ENCODE measurements at places on chromosomes 1 and 21.

GRCh38 chr1:203625628-203626019 lies 1.0 kb upstream of the ATP2B4 start:
- DNase-seq = no peak

DNA sequence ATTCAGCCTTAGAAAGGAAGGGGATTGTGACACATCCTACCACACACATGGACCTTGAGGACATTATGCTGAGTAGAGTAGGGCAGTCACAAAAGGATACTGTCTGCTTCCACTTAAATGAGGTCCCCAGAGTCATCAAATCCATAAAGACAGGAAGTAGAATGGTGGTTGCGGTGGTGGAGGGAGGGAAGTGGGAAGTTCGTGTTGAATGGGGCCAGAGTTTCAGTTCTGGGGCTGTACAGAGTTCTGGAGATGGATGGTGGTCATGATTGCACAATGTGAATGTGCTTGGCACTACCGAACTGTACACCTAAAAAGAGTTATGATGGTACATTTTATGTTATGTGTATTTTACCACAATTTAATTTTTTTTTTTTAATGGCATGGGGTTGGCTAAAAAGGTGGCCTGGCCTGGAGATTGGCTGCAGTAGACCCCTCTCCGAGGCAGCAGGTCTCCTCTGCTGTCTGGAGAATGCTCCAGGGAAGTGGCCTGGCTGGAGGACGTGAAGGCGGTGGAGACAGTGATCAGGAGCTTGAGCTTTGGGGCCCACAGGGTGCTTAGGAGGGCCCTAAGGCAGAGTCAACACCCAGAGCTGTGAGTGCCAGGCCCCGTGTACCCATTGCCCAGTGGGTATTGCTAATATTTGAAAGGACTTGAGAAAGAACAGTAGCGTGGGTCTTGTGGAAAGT lies 30.4 kb downstream of the IFNGR2 start:
- no peak for DNase-seq

DNA sequence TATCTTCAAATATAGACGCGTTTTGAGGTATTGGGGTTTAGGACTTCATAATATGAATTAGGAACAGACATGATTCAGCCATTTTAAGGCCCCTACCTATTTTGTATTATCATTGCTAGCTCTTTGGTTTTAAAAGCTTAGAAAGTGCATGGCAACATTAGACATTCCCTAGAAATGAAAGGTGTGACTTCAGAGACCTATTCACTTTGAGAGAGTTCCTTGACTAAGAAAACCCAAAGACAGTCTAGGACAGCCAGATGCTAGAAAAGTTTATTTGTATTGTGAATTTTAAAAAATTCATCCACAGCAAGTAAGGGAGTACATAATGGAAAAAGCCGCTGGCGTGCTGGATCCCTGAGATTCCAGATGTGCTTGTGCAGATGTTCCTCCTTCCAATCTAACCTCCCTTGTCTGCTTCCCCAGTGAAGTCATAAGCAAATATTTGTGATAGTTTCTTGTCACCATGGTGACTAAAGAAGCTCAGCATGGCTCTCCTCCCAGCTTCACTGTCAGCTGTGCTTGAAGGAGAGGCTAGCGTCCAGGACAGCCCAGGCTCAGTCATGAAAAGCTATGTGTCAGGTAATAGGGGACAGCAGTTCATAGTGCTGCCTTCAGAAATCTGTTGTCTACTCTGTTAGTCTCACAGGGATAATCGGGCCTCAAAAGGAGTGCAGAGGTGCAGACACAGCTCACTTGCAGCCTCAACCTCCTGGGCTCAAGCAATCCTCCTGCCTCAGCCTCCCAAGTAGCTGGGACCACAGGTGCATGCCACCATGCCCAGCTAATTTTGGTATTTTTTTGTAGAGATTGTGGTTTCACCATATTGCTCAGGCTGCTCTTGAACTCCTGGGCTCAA lies 34.8 kb downstream of the KPNA6 start:
- no peak for DNase-seq

DNA sequence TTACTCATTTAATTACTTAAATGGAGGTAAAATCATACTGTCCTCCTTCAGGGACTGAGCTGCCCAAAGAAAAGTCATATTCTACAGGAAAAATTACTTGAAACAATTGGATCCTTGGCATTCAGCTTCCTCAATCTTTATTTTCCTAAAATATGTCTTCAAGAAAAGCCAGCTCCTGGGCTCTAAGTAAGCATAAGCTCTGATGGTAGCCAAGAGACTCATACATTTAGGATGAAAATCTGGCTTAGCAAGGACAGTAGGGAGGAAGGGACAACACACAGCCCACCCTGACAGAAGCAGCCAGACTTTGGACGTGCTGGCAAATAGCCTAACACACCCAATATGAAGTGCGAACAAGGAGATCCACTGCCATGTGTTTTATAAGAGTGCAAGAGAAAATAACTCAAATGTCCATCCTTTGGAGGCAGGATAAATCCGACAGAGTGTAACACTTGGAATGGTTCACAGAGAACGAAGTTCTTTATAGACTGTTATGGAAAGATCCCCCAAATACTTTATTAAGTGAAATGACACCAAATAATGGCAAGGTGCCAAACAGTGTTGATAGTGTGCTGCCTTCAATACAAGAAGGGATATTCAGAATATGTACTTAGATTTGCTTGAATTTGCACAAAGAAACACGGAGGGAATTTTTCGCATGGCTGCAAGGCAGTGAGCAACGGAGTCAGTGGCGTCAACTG lies 14.1 kb downstream of the CAPN8 start:
- no peak for DNase-seq

GRCh38 chr1:52629325-52629643 lies 3.7 kb upstream of the SHISAL2A start:
- no peak for DNase-seq

DNA sequence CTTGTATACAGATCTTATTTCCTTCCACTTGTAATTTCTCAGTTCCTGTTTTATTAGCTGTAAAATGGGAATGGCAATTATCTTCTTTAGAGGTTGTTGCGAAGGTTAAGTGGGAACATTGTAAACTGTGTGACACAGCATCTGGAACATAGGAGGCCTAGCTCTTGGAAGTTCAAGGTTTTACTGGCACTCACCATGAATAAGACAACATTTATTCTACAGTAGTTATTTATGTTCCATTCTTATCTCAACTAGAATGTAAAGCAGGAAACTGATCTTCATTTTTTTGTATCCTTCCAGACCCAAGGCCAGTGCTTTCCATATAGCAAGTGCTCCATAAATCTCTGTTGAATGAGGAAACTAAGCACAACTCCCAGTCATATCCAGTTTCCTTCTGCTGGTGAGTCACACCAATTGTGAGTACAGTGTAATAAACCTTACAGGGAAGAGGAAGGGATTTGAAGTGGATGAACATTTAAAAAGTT lies 1.4 kb downstream of the BCL10 start:
- DNase-seq = no peak

DNA sequence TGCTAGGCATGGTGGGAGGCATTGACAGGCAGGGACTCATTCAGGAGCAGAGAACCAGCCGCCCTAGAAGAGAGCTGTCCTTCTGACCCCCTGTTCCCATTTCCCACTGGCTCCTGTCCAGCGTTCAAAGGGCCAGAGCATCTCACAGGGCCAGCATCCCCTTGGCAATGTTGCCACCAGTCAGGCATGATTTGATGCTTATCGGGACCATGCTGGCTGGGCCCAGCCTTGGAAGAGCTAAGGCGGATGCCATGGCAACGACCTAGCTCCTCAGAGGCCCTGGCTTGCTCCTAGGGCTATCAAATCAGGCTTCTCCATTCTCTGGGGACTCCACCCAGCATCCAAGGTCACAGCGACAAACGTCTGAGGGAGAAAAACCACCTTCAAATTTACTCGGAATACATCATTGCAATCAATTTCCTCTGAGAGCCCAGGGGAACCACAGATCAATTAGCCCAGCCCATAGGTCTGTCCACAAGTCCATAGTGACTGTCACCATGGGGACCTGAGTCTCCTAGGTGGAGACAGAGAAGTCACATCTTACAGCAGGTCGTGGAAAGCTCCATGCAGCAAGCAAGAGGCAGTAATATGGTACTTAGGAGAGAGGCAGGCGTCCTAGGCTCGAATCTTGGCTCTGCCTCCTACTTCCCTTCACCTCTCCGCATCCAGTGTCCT lies 14.1 kb upstream of the VWA5B1 start:
- no peak for DNase-seq

GRCh38 chr1:207960346-207960745 lies 49.4 kb upstream of the CD34 start:
- DNase-seq = no peak

DNA sequence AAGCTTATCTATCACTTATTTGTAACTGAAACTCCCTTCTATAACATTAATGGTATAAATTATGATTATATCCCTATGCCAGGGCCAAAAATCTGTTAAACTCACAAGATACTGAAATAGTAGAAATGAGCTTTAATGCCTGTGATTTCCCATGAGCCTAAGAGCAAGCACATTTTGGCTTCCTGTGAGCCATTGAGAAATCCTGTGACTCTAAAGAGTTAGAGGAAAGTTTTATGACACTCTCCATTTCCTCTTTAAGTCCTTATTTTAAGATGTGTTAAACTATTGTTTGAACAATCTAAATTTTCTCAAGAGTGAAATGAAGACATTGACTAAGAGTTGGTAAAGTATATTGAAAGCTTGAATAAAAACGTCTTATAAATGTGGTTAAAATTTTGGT lies 45.6 kb downstream of the SUCO start:
- no peak for DNase-seq

DNA sequence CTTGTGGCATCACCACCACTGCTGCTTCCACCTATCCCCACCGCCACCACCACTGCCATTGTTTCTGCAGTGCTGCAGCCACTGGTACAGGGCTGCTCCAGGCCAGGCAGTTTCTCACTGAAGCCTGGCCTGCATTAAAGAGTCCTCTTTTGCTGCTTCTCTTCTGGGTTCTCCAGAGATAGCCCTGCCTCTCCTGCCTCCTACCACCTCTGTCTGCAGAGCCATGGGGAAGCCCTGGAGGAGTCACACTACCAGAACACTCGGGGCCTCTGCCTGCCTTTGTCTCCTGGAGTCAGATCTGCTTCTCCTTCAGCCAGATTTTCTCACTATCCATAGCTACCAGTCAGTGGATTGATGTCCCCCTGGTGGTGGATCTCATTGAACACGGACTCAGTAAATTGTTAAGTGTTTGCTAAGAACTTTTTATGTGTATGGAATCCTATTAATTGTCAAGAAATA lies 37.7 kb upstream of the DDAH1 start:
- no peak for DNase-seq

- DNase-seq = no peak
Observed at GRCh38 chr1:220483700-220484099, 44.2 kb upstream of the MARK1 start.

DNA sequence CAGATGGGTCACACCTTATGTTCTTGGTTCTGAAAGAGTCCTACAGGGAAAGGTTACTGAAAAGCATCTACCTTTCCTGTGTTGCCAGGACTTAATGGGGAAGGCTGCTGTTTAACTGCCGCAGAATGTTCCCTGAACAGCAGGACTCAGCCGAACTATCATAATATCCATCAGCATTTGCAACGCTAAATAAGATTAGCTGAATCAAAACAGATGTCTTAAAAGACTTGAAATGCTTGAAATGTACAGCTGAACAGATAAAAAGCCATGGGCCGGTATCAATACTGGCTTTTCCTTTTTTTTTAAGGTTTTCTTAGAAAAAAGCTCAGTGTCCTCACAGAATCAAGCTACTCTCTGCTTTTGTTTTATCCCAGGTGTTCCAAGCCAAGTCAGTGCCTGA lies 19.7 kb upstream of the ATP13A2 start:
- no peak for DNase-seq

DNA sequence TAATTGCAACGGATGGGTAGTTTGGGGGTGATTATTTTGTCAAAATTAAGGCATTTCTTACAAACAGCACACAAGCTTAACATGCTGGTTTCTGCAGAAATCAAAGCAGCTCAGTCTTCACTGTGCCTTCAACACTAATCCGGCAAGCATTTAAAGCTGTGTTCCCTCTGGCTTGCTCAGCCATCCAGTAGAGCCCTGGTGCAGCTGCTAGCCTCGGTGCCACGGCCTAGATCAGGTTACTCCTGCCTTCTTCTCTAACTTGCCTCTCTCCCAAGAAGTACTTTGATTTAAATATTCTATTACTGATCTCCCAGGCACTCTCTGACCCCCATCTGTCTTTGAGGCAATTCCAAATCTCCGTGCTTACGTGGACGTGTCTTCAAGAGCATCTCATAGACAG lies 85.6 kb downstream of the GREM2 start:
- DNase-seq = no peak

- no peak for DNase-seq
Observed at GRCh38 chr1:187078916-187079315, 250.2 kb downstream of the PLA2G4A start.

- DNase-seq = no peak
Observed at GRCh38 chr1:94438692-94439276, 20.6 kb downstream of the ABCD3 start.

GRCh38 chr1:226975259-226976250 lies 35.5 kb downstream of the COQ8A start:
- no peak for DNase-seq

DNA sequence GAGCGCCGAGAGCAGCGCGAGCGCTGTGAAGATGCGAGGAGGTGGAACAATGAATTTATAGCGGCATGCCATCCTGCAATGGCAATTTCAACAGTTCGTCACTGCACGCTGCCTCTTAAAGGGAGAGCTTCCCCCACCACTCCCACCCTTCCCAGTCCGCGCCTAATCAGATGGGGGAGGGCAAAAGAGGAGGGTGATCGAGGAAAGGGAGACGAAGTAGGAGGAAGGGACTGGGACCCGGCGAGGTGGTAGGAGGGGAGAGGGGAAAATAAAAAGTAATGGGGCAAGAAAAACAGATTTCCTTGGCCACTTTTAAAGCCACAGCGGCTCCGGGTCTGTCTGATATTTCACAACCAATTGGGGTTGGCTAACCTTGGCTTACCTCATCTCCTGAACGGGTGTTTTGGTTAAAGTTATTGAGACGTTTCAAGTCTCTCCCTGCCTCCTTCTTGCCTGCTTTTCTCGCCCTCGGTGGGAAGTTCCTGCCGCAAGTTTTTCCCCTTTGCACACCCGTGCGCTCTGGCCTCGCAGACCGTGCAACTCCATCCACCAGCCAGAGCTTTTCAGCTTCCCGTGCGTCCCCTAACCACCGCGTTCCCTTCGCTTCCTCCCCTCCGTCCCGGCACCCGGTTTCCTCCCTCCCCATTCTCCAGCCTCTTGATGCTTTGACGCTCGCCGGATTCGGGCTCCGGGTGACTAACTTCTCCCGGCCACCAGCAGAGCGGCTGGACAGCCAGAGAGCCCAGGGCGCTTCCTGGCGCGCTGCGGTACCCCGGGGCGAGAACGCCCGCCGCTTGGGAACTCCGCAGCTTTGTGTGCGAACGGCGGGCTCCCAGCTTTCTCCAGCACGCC lies at the start of gene ADAMTS5:
ADAMTS5 (minus strand) TSS at position 27 of the 852 bp plus-strand sequence. CDS start 697 bp downstream, outside the sequence.
- DNase-seq = no peak

- DNase-seq = no peak
Observed at GRCh38 chr1:19442154-19443096, 42.9 kb downstream of the CAPZB start.

GRCh38 chr1:81703391-81703755 lies 97.4 kb upstream of the ADGRL2 start:
- DNase-seq = no peak

GRCh38 chr21:44711327-44712202 lies at the start of gene TSPEAR:
TSS of gene TSPEAR (minus strand) at chr21:44711572. CDS start at chr21:44711514, 58 bp downstream.
- no peak for DNase-seq

Measured in stimulated activated CD8-positive, alpha-beta memory T cell treated with anti-CD3 and anti-CD28 coated beads, Interleukin-2, amount 100 ng/mL, for 1 hour (primary cell).